ENCODE measurements at places on chromosomes 12 and 14.

GRCh38 chr12:79252358-79253075 lies 387.9 kb downstream of the SYT1 start:
- no peak for DNase-seq

DNA sequence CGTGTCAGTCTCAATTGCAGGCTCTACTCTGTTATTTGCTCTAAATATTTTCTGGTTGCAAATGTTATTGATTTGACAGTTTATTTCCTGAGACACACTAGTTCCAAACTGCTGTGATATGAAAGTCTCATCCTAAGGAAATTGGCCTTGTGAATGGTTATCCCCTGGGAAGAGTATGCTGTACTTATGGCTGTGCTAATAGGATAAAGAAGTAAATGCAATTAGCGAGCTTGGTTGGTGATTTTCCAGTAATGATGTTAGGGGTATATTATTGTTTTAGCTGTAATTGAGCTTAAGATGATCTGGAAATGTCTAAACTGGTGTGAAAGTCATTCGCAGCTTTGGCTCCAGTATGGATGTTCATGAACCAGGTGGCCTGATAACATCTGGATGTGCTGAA lies 197.9 kb downstream of the SUDS3 start:
- DNase-seq = no peak

- DNase-seq = no peak
Measured at GRCh38 chr14:103624860-103625259, 4.2 kb upstream of the KLC1 start.

- no peak for DNase-seq
Measured at GRCh38 chr12:53514628-53515290, 7.5 kb upstream of the NPFF start.

GRCh38 chr12:48441069-48441468 lies 31.3 kb upstream of the ANP32D start:
- DNase-seq = no peak

DNA sequence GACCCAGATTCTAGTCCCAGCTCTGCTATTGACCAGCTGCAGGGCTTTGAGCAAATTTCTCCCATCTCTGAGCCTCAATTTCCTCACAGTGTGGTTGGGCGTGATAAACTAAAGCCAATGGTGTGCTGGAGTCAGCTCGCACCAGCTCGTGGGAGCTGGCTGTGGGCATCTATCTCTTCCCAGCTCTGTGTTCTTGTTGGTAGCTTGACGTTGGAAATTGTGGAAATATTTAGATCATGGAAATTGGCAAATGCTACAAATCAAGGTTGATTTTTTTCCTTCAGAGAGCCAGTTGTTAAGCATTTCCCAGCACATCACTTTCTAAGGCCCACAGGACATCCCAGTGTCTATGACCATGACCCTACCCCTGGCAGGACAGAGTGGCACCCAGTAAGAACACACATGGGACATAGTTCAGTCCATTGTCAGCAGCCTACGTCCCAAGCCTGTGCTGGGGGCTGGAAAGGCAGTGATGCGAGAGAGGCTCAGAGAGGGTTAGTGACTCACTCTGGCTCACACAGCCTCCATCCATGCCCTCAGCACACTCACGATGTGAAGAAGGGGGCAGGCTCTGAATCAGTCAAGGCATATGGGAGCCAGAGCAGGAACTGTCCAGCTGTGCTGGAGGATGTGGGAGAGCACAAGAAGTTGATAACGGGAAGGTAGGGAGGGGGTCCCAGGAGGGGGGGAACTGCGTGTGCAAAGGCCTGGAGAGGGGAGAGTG lies 77.6 kb downstream of the LGMN start:
- DNase-seq = no peak

GRCh38 chr12:105552056-105552455 lies 221.6 kb downstream of the C12orf75 start:
- no peak for DNase-seq

- no peak for DNase-seq
Measured at GRCh38 chr12:116616536-116617248, 57.5 kb downstream of the MAP1LC3B2 start.

DNA sequence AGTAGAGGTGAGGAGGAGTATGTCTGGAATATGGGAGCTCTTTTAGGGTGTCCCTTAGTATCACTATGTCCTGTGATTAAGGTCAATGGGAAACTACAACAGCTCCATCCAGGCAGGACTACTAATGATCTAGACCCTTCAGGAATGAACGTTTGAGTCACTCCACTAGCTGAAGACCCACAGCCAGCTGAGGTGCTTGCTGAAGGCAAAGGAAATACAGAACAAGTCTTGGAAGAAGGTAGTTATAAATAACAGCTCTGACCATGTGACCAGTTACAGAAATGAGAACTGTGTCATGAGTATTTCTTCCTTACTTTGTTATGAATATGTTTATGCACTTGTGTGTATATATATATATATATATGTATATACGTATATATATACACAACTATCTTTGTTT lies 40.5 kb upstream of the USP44 start:
- no peak for DNase-seq

DNA sequence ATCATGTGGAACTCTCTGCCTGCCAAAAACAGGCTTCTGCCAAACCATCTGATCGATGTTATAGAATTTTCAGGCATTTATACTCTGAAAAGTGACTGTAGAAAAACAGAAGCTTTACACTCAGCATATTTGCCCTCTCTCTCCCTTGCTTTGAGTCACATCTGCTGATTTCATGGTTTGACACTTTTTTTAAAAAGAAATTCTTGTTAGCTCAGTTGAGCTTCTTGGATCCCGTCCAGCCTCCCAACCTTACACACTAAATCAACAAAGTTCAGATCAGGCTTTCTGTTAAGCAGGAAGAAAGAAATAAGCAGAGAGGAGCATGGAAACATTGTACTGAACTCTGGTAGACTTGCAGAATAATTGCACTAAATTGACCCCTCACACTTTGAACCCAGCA lies 193.6 kb upstream of the SEL1L start:
- DNase-seq = no peak

DNA sequence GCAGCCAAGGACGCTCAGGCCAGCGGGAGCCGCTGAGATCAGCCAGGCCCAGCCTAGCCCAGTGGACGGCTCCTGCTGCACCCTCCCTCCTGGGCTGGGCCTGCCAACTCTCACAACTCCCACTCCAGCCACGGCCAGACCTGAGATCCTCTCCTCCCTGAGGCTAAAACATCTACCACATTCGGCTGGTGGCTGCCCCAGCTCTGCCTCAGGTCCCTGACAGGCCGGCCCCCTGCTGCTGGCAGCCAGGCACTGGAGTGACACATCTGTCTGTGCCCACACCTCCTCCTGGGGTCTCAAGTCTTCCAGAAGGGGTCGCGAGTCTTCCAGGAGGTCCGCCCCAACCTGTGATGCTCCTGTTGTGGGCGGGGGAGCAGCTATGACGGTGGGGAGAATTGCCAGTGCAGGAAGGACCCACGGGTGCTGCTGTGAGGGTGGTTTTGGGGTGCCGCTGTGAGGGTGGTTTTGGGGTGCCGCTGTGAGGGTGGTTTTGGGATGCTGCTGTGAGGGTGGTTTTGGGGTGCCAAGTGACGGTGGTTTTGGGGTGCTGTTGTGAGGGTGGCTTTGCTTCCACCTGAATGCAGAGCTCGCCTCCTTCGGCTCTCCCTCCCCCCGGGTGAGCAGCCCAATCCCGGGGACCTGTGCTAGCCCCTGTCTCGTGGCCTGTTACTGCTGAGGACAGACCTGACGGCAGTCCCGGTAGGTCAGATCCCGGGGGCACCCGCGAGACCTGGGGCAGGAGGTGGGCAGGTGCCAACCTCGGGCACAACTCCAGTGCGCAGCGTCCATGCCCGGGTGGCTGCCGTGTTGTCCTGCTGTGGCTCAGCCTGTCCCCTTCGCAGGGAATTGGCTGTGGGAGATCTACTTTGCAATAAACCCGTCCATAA lies 27.5 kb upstream of the C14orf180 start:
- DNase-seq = no peak

GRCh38 chr14:63759456-63759855 lies 31.6 kb upstream of the SGPP1 start:
- no peak for DNase-seq

GRCh38 chr14:29926228-29926627 lies 1.4 kb downstream of the PRKD1 start:
- no peak for DNase-seq

- no peak for DNase-seq
Measured at GRCh38 chr12:79881351-79881750, 53.5 kb downstream of the PPP1R12A start.

- DNase-seq = peak; percentile 27
Measured at GRCh38 chr14:53190938-53191337, 37.8 kb upstream of the DDHD1 start.

DNA sequence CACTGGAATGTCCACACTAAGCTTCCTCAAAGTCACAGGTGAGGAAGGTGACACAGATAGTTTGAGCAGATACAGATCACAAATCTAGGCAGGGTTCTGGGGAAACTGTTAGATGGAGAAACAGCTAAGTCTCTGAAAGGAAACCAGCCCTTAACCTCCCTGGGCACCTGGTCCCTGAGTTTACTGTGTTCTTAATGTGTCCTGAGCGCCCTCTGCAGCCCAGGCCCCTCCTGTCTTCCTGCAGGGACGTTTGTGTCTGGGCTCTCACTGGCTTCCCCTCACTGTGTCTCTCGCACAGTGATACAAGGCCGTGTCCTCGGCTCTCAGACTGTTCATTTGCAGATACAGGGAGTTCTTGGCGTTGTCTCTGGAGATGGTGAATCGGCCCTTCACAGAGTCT lies 684.3 kb downstream of the TMEM121 start:
- DNase-seq = no peak

DNA sequence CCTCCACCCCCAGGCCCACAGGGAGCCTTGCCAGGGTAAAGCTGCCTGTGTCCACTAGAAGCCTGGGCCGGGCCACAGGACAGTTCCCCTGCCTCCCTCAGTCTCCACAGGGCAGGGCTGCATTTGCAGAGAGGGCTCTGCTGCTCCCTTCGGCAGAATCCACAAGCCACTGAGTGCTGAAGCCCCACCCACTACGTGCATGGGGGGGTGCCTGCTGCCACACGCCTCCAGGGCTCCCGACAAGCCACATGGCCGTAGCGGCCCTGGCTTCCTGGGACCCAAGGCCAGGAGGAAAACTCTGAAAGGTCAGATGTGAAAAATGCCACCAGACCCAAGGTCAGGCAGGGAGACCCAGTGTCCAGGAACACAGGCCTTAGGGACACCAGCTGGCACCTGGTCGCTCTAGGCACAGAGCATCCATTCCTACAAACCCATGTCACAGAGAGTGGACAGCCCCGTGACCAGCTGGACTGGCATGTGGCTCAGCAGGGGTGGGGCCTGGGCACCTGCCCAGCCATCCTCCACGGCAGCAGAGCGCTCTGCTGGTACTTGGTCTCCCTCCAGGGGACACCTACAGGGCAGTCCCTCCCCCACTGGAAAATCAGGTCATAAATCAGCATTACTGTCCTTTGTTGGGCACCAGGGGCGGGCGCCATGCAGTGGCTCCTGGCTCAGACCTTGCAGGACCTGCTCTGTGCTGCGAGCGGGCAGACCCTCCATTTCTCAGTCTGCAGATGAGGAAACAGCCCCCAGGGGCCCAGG lies 42.9 kb downstream of the CCDC85C start:
- no peak for DNase-seq

DNA sequence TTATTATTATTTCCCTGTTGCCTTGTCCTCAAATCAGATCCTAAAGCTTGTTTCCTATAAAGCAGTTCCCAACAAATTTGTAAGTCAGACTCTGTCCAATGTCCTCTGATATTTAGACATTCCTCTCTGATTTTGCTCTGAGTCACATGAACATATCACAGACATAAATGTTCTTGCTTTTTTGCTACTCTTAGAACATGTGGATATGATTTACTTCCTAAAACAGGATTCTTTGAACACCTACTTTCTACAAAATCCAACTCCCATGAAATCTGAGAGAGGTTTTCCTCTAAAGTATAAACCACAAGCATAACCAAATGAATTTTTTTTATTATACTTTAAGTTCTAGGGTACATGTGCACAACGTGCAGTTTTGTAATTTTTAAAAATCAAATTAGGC lies 181.3 kb upstream of the SLC38A2 start:
- DNase-seq = no peak

- DNase-seq = no peak
Measured at GRCh38 chr14:88599326-88599725, 36.5 kb downstream of the ZC3H14 start.

- DNase-seq = no peak
Measured at GRCh38 chr14:22011253-22011642, 337.6 kb upstream of the OR4E1 start.

DNA sequence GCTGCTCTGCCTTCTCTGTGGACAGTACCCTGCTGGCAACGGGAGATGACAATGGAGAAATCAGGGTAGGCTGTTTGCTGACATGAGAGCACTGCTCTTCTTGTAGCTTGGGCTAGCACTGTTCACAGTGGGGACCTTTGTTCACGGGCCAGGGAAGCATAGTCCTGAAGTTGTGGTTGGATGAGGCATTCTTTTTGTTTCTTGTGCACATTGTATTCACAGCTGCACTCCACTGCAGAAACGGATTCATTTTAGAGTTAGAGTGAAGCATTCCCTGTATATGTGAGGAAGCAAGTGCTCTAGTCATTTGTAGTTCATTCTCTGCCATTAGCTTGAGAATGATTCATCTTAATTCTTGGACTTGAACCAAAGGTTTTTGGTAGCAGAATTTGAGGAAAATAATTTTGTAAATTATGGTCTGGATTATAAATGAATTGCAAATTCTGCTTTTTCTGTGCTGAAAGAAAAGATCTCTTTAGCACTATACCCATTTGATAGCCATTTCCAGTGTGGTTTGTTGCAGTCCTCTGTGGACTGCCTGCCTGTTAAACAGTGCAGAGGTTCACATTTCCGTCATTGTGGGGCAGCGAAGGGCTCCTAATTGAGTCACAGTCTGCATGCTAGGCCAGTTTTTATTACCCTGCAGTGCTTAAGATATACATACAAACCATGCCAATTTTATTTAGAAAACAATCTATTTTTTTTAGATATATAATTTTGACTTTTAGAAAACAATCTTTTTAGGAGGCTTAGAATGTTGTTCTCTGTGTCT lies 80.6 kb downstream of the APAF1 start:
- DNase-seq = no peak

DNA sequence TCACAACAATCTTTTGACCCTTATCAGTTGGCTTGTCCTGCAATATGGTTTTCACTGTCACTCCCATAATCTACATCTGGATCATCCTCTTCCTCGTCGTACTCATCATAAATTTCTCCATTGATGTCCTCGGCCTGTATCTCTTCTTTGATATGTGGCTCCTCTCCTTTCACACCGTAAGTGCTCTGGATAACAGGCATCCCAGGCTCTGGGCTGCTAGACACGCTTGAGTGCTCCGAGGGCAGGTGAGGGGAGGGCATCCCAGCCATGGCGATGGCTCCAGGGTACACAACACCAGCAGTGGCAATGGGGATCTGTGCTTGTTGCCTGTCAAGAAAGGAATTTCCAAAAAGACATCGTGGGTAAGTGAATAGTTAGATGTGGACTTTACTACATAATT lies 415.3 kb downstream of the SOX5 start:
- DNase-seq = no peak
